ENCODE measurements at places on chromosomes 12 and 14.

- no peak for DNase-seq
These were observed 12.1 kb upstream of the PPP4R4 start for GRCh38 chr14:94161981-94162380.

DNA sequence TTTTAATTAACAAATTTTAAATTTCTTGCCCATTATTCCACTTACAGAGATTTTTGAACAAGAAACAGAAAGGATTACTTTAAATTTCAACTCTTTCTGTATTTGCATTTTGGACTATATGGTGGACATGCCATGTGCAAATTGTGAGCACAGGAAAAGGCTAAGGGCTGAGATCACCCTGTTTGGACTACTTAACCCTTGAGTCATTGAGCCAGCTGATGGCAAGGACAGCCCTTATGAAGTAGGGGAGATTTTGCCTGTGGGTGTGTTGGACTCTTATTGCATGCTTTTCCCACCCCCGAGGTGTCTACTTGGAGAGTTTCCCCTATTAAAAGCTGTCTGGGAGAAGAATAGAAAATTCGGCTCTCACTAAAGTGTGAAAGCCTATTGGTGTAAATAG is 17.2 kb downstream of the DERA start:
- no peak for DNase-seq

GRCh38 chr14:74879427-74880182 is 2.1 kb upstream of the DLST start:
- DNase-seq: no peak

DNA sequence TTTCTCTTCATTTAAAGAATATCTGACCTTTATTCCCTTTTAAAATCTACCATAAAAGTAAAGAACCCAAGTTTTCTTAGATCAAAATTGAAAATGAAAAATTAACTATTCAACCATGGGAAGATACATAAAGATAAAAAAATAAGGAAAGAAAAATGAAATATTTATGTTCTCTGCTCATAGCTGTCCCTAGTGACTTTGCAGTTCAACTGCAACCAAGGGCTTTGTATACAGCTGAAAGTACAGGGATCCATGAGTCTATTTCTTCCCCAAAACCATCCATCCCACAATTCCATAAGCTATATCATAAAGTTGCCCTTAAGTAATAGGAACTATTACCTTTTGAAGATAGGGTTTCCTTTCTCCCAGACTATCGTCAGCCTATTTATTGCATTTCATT is 113.1 kb downstream of the ITPR2 start:
- DNase-seq: no peak
